ENCODE measurements at places on chromosomes 2 and 18. TPM values are rescaled to one million over a fixed set of nuclear protein-coding genes. Genes with fewer than 3 reads are reported as not detected.

GRCh38 chr2:70775141-70775540 lies 7.1 kb upstream of the ADD2 start:
- peaks cover 6% of the 10 kb centered on the region for H3K4me1 ChIP-seq
- H3K4me3 ChIP-seq: no peak overlapping the region
- no peak for DNase-seq

GRCh38 chr18:32730620-32731091 lies 42.2 kb downstream of the KLHL14 start:
- no peaks in the 10 kb centered on the region for H3K36me3 ChIP-seq
- peaks cover 8% of the 10 kb centered on the region for H3K4me1 ChIP-seq
- no peak for DNase-seq
- H3K27me3 ChIP-seq: peaks cover 6% of the 10 kb centered on the region

DNA sequence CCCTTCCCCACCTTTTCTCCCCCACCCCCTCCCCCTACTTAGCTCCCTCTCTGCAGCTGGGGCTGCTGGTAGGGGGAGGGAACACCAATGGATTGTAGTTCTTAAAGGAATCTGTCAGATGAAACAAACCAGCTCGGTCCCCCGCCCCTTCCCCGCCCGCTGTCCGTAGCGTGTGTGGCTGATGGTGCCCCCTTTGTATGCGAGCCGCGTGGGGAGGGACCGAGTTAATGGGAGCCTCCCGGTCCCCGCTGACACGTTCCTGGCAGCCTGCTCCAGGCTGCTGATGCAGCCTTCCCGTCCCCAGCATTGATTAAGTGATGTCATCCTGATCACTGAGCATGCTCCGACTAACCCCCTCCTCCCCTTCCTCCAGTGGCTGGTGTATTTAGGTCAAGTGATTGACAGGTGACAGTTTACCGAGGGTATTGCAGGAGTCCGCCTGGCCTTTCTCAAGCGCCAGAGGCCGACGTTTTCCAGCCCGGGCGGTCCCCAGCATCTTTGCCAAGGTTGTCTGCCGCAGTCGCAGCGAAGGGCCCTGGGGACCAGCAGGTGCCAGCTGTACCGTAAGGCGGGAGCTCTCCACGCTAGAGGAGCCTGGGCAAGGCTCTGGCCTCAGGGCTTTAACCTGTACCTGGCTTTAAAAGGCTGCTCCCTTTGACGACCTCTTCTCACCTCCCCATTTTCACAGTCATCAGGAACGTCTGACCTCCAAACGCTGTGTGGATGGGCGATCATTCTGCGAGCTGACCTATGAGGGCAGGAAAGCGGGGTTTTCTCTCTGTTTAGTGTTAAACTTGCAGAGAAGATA lies 1.8 kb downstream of the KIF5C start:
- H3K4me3 ChIP-seq: peak overlapping the region; percentile 88
- peak overlapping the region; percentile 67 for H3K27ac ChIP-seq
- peaks cover 13% of the 10 kb centered on the region for H3K36me3 ChIP-seq
- H3K4me1 ChIP-seq: peaks cover 7% of the 10 kb centered on the region
- H3K27me3 ChIP-seq: peaks cover 28% of the 10 kb centered on the region
- DNase-seq: peak; percentile 48

GRCh38 chr2:107195631-107196030 lies 309.7 kb upstream of the ST6GAL2 start:
- DNase-seq: no peak
- no peaks in the 10 kb centered on the region for H3K4me1 ChIP-seq
- H3K4me3 ChIP-seq: no peak overlapping the region
- H3K36me3 ChIP-seq: no peaks in the 10 kb centered on the region

DNA sequence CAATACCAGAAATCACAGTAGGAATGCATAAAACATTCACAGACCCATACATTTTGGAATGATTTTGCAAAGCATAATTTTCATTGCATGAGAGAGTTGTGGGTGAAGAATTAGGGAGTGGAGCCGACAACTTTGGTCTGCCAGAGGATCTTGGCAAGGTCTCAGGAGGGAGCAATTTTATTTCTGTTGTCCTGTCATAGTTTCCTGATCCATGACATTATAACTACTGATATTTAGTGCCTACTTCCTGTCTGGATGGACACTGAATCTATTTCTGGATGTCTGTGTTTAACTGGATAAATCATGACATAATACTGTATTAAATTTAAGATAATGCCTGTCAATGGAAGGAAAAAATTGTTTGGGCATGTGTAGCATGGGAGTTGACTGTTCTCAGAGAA lies 2.4 kb downstream of the ITGA4 start:
- peaks cover 54% of the 10 kb centered on the region for H3K36me3 ChIP-seq
- H3K27me3 ChIP-seq: no peaks in the 10 kb centered on the region
- H3K27ac ChIP-seq: peak overlapping the region; percentile 90
- no peak for DNase-seq

DNA sequence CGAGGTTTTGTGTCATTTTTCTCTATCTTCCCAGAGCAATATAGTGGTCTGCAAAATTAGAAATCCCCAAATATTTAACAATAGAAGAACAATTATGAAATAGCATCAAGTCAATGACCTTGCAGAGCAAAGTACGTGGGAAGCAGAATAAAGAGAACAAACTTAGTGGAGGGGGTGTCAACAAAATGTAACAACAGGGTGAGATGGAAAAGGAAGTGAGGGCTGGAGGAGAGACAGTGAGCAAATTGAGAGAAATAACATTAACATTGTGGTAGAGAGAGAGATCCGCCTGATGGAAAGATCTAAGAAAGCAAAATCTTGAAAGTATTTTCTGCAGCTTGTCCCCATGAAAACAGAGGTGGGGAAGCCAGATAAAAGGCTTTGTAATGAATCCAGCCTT lies 23.4 kb downstream of the ARHGAP15 start:
- peak overlapping the region; percentile 90 for H3K27ac ChIP-seq
- H3K27me3 ChIP-seq: no peaks in the 10 kb centered on the region
- no peak for DNase-seq
- peaks cover 30% of the 10 kb centered on the region for H3K36me3 ChIP-seq

HRH4 gene
- not detected for total RNA-seq

Measured in activated naive CD8-positive, alpha-beta T cell treated with anti-CD3 and anti-CD28 coated beads for 36 hours (primary cell).